Chondrocyte (in vitro differentiated cells): ENCODE measurements at places on chromosomes 1 and 21. TPM values are rescaled to one million over a fixed set of nuclear protein-coding genes. Genes with fewer than 3 reads are reported as not detected.

DNA sequence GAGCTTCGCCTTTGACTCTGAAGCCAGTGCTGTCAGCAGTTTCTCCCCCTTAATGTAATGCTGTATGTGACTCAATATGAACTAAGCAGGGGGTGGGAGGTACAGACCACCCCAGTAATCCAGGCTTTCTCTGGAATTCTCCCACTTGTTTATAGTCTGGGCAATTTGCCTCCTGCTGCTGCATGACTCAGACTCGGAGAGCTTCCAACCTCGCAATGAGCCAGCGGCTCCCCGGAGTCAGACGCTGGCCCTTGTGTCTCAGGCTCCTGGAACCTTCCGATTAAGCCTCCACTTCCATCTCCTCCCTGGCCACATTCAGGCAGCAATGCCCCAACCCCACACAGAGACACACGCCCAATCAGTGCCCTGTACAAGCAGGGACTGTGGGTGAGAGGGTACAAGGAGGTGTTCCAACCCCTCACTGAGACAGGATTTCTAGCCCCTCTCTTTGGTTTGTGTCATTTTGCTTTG lies 471.7 kb upstream of the VAMP3 start:
- DNase-seq, result no peak

DNA sequence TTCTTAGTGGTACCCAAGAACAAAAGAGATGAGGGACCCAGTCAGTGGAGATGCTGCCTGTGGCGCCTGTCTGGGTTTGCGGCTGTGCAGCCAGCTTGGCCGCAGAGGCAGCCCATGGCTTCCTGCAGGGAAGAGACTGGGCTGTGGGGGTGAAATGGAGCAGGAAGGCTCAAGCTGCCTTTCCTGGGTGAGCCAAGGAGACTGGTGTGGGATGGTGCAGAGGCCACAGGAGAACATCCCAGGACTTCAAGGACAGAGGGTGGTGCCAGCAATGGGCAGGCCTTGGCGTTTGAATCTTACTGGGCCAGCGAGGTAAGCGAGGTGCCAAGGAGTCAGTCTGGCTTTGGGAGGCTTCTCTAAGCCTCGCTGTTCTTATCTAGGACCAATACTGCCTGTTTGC lies 26.4 kb downstream of the KCNA10 start:
- DNase-seq, result no peak

GRCh38 chr1:230858236-230858820 lies 10.0 kb downstream of the C1orf198 start:
- DNase-seq, result no peak

- no peak for DNase-seq
Measured at GRCh38 chr1:230185076-230186001, 118.3 kb downstream of the GALNT2 start.

GRCh38 chr1:81446000-81446669 lies 354.6 kb upstream of the ADGRL2 start:
- DNase-seq, result no peak

DNA sequence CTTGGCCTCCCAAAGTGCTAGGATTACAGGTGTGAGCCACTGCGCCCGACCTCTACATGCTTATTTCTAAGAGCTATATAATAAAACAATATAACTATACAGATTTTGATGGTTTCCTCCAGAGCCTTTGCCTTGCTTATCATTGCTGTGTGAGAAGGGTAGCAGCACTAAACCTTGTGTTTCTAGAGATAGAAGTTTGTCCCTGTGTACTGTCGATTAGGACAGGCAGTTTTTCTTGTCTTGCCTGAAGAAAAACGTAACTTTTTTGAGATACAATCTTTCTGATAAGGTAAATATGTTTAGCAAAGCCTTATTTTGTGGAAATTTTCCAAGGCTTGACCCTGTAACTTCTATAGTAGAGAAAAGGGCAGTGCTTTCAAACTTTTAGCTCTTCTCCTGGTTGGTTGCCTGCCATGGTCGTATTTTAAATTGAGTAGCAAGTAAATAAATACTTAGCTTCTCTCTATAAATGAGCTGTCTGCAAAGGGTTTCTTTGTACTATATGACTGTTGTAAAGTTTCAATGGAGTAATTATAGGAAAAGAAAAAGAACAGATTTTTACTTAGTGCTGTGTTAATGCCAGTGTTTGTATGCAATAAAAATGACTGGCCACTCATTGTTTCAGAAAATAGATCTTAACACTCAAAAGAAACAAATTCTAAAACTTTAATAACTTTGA lies 86.4 kb upstream of the CACYBP start:
- no peak for DNase-seq

DNA sequence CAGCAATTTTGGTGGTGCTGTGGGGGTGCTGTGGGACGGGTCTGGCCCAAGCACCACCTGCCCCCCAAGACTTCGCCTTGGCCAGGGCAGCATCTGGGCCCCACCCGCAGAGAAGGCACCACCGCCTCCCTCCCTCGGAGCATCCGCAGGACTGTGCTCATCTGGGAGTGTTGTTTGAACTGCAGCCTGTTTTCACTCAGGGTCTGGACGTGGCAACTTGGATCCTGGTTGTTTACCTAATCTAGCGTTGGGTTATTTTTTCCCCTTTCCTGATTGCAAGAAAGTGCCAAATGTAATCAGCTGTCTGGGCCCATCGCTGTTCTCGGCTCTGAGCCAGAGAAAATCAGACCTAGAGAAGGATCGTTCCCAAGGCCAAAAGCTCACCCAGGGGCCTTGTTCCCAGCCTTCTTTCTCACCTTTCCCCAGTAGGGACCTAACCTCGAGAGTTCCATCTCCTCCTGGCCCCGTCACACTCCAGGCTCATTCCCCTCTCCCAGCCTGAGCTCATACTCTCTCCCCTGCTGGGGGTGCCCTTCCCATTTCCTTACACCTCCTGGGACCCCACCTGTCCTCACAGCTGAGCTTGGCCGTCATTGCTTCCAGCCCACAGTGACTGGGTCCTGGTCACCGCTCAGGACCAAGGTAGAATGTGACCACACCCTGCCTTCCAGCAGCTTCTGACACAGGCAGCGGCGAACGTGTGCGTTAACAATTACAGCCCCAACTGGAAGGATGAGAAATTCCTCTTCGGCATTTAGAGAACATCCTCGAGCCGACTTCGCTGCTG lies 72.0 kb upstream of the FAM20B start:
- no peak for DNase-seq

GRCh38 chr1:167687919-167688519 lies 33.8 kb upstream of the MPZL1 start:
- DNase-seq, result no peak

The SCAMP3 gene
- total RNA-seq, result 68.3 to 77.1 TPM (median 71.4 TPM) in 3 replicates

The NHLH1 gene
- total RNA-seq, result 0.17 to 0.18 TPM in 2 of 3 replicates, not detected in the other

The AK5 gene
- 6.1 to 6.9 TPM (median 6.2 TPM) in 3 replicates for total RNA-seq

The RGS1 gene
- not detected in 3 replicates for total RNA-seq
